ENCODE measurements at places on chromosomes 11 and 22. TPM values are rescaled to one million over a fixed set of nuclear protein-coding genes. Genes with fewer than 3 reads are reported as not detected.
A peak's percentile ranks its signal among the peaks of the same experiment; 100 is the strongest.

GRCh38 chr11:123473941-123474677 lies 44.0 kb downstream of the GRAMD1B start:
- DNase-seq: peak; percentile 96

- DNase-seq: no peak
These were observed 1905.8 kb upstream of the RAG2 start for GRCh38 chr11:38503876-38504275.

DNA sequence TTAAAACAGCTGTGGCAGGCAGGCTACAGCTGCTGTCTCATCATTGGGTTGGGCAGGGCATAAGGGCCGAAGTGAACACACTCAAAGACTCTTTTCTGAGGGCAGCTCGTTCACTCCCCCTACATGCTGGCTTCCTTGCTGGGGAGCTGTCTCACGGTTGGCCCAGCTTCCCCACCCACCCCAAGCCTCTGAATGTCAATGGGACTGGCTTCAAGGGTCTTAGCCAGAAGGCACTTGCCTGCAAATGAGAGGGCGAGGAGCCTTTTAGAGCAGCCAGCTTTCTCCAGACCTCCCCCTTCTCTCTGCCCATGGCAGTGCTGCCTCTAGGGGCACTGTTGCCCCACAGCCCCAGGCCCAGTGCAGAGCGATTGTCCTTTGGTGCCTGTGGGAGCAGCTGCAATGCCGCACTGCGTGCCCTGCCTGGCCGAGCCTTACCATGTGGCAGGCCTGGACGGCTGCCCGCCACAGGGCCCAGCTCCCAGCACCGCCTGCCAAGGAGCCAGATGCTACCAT lies 94.7 kb upstream of the RASSF10 start:
- DNase-seq: no peak

DNA sequence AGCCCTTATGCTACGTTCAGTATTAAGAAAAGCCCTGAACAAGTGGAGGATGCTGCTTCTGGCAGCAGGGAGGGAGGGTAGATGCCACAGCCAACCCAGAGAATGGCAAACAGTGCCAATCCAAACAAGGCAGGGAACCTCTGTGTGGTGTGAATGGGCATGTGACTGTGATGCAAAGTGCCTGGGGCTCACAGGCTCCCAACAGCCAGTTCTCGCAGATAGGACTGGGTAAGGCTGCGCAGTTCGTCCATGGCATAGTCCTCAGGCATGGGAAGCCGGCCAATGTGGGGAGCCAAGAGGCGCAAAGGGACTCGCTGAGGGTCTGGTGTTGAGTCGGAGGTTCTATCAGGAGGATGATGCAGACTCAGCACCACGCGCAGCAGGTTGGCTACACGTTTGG lies 4.8 kb upstream of the CHRNA10 start:
- no peak for DNase-seq

DNA sequence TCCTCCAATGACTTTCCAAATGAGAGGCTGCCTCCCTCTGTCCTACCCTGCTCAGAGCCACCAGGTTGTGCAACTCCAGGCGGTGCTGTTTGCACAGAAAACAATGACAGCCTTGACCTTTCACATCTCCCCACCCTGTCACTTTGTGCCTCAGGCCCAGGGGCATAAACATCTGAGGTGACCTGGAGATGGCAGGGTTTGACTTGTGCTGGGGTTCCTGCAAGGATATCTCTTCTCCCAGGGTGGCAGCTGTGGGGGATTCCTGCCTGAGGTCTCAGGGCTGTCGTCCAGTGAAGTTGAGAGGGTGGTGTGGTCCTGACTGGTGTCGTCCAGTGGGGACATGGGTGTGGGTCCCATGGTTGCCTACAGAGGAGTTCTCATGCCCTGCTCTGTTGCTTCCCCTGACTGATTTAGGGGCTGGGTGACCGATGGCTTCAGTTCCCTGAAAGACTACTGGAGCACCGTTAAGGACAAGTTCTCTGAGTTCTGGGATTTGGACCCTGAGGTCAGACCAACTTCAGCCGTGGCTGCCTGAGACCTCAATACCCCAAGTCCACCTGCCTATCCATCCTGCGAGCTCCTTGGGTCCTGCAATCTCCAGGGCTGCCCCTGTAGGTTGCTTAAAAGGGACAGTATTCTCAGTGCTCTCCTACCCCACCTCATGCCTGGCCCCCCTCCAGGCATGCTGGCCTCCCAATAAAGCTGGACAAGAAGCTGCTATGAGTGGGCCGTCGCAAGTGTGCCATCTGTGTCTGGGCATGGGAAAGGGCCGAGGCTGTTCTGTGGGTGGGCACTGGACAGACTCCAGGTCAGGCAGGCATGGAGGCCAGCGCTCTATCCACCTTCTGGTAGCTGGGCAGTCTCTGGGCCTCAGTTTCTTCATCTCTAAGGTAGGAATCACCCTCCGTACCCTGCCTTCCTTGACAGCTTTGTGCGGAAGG lies 2.9 kb downstream of the APOC3 start:
- no peak for DNase-seq

GRCh38 chr11:132248580-132248979 lies 878.2 kb downstream of the NTM start:
- no peak for DNase-seq

DNA sequence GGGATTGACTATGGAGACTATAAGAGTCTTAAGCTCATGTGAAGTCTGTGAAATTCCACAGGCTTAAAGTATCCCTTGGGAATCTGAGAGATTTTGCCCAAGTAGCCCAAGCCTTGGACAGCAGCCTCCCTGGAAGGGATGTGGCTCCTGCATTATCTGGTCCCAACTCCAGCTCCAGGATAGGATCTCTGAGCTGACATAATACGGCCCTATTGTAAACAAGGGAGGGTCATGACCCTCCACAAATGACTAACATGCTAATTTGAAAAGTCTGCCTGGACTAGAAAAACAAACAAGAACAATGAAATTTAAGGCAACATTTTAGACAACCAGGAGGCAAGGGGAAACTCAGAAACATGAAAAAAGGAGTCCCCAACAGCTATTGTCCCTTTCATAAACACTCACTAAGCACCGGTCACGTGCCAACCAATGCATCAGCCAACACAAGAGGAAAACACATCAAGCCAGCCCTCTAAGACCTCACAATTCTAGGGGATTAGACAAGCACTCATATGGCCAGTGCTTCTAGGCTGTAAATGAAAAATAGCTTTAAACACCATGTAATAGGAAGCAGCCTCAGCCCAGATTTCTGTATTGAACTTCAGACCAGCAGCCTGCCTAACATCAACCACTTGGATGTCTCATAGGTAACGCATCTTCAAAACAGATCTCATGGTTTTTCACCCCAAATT lies 101.2 kb upstream of the TIMP3 start:
- peak; percentile 75 for DNase-seq

- no peak for DNase-seq
These were observed 312.2 kb upstream of the MTNR1B start for GRCh38 chr11:92657226-92657625.

GRCh38 chr11:64999478-64999877 lies 2.7 kb upstream of the BATF2 start:
- DNase-seq: no peak

DNA sequence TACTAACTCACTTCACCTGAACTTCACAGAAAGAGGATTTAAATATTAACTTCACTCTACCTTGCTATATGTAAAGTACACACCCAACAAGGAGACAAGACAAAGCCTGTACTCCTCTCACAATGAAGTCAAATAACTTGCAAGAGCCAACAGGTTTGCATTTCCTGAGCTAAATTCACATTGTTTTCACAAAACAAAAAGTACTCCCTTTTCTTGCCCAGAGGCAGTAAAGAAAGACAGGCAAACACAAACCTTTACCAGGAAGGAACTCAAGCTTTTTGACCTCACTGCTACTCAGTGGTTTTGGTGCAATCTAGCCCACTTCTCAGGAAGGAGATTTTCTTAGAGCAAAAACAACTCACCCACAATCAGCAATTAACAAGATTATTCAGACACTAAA lies 15.7 kb downstream of the USP28 start:
- DNase-seq: no peak

- no peak for DNase-seq
These were observed 97.4 kb downstream of the MED15 start for GRCh38 chr22:20604776-20605221.

DNA sequence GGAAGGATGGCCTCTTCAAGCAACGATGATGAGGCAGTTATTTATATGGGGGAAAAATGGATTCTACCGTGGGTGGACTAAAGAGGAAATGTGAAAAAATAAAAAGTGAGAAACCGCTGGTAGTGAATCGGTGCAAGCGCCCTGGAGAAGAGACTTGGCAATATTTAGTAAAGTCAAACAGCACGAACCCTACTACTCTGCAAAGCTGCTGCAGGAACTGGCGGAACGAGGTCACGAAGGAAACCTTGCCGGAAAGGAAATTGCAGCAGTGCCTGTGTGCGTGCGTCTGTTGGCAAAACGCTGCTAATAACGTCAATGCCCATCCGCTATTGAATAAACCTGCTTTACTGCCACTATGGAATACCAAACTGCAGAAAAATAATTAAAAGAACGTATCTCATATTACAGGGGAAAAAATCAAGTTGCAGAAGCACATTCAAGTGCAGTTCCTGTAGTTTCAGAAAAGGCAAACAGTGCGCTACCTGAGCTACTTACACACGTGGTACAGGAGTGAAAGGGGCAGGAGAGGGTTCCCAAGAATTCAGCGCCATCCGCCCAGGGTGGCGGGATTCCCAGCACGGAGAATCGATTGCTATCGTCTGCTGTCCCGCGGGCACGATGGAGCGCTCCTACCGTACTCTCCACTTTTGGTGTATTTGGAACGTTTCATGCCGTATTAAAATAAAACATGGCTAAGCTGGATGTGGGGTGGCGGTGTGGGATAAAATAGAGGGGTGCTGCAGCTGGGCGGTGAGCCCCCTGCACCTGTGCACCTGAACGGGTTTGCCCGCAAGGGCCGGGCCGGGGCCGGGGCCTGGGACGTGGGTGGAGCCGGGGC lies 585 bp upstream of the NADSYN1 start:
- peak; percentile 33 for DNase-seq

DNA sequence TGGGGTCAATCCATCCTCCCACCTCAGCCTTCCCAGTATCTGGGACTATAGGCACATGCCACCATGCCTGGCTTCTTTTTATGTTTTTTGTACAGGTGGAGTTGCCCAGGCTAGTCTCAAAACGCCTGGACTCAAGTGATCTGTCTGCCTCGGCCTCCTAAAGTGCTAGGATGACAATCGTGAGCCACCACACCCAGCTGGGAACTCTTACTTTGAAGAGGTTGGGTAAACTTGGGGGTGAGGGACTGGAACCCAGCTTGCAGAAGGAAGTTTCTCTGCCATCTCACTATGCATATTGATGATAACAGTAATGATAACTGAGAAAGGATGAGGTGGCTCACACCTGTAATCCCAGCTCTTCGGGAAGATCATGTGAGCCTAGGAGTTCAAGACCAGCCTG lies 35.9 kb downstream of the ACO2 start:
- no peak for DNase-seq

- DNase-seq: peak; percentile 23
These were observed 23.4 kb upstream of the GPR83 start for GRCh38 chr11:94424662-94425061.

DNA sequence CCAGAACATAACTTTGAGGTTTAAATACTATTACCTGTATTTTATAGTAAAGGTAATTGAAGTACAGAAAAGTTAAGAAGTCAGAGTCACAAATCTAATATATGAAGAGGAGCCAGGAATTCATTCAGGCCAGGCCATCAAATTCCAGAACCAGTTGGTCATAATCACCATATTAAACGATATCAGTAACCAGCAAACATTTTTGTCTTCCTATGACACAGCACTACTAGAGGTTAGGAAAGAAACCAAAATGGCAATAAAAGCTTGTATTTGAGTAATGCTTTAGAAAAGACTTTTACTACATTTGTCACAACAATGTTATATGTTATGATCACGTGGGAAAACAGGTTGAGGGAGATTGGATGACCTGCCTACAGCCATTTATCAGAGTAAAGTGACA lies 62.2 kb downstream of the DKK3 start:
- DNase-seq: peak; percentile 56

GRCh38 chr11:57974848-57975601 lies 48.7 kb upstream of the OR9Q1 start:
- DNase-seq: no peak

- peak; percentile 35 for DNase-seq
These were observed 57.4 kb downstream of the AHNAK start for GRCh38 chr11:62489204-62489603.

GRCh38 chr11:95318498-95318897 lies 87.5 kb upstream of the SESN3 start:
- peak; percentile 43 for DNase-seq

GRCh38 chr22:36828815-36829214 lies 12.0 kb upstream of the PVALB start:
- no peak for DNase-seq

DNA sequence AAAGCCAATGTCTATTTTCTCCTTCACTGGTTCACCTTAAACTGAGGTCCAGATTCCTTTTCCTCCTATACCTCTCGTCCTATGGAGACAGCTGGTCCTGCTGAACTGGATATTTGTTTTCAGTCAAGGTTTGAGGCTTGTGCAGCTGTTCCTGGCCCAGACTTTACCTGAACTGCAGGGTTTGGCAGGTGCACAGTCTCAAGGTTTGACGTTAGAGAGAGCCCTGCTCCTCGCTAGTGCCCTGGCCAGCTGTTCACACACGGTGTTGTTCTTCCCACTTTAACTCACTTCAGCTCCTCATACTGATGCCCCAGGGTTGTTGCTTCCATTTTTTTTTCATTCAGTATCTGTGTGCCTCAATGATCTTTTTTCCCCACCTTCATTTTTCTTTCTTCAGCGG lies 74.0 kb upstream of the TTC12 start:
- DNase-seq: no peak

DNA sequence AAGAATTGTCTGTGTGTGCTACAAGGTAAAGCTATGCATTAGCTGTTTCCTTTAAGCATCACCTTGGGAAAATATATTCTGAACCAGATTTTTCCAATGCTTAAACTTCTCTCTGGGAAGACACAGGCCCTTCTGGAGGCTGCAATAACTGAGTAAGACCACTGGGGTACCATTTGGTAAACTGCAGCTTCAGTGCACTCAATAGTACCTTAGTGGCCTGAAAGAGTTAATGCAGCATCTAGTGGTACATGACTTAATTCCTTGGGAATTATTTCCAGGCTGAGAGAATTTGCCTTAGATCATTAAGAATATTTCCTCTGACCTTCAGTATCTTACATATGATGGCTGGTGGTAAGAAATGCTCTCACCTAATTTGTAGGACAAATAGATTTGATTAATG lies 727.4 kb downstream of the DLG2 start:
- no peak for DNase-seq

GRCh38 chr11:91947215-91947820 lies 277.3 kb upstream of the FAT3 start:
- peak; percentile 26 for DNase-seq

The TMEM132A gene
- 17.9 TPM for total RNA-seq

The MOV10L1 gene
- 5.1 TPM for total RNA-seq

The ANO3 gene
- total RNA-seq: 0.98 TPM

The KCNQ1OT1 gene
- total RNA-seq: 7.3 TPM

The F2 gene
- total RNA-seq: not detected

The THOC5 gene
- total RNA-seq: 53.1 TPM

The TMEM45B gene
- not detected for total RNA-seq

The DNAJB7 gene
- total RNA-seq: not detected

The CCDC73 gene
- not detected for total RNA-seq

The SEC14L3 gene
- total RNA-seq: not detected

The BAIAP2L2 gene
- total RNA-seq: 3.2 TPM

The MOGAT2 gene
- not detected for total RNA-seq

The TLCD5 gene
- total RNA-seq: 6.4 TPM

The UBQLN3 gene
- total RNA-seq: not detected

The TRIM66 gene
- 4.1 TPM for total RNA-seq
